Epithelial cell of esophagus (primary cell): ENCODE measurements at places on chromosomes 5 and 9.

GRCh38 chr5:94498199-94498598, 120.2 kb downstream of the KIAA0825 start:
- DNase-seq = peak; percentile 47

DNA sequence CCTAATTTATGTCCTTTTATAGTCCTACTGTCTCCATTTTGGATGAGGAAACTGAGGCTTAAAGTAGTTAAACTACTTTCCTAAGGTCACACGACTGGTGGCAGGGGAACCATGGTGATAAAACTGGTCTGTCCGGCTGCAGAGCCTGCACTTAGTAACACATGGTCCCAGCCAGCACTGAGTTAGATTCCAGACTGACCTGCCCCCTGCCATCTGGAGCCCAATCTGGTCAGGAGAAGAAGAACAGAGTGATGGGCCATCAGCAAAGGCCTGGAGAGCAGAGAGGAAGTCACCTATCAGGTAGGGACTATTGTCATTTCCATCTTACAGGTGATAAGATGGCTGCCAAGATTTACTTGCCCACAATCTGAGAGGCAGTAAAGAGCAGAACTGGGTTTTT, 86.6 kb upstream of the SLC25A48 start:
- no peak for DNase-seq

DNA sequence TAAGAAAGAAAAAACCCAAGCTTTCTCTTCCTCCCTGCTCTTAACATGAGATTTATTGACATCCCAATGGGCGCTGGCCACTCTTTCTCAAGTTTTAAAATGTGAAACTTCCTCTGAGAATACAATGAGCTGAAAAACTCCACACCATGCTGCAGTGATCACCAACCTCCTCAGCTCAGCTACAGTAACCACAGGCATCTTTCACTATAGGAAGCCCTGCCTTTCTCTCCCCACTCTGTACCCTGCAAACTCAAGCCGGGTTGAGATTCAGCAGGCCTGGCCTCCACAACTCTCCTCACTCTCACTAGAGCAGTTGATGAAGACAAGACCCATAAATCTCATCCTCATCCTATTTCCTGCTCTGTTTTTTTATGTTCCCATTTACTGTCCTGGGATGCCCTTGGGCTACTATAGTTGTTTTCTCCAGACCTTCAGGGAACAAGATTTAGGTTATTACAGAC, 48.3 kb downstream of the SH3TC2 start:
- no peak for DNase-seq

DNA sequence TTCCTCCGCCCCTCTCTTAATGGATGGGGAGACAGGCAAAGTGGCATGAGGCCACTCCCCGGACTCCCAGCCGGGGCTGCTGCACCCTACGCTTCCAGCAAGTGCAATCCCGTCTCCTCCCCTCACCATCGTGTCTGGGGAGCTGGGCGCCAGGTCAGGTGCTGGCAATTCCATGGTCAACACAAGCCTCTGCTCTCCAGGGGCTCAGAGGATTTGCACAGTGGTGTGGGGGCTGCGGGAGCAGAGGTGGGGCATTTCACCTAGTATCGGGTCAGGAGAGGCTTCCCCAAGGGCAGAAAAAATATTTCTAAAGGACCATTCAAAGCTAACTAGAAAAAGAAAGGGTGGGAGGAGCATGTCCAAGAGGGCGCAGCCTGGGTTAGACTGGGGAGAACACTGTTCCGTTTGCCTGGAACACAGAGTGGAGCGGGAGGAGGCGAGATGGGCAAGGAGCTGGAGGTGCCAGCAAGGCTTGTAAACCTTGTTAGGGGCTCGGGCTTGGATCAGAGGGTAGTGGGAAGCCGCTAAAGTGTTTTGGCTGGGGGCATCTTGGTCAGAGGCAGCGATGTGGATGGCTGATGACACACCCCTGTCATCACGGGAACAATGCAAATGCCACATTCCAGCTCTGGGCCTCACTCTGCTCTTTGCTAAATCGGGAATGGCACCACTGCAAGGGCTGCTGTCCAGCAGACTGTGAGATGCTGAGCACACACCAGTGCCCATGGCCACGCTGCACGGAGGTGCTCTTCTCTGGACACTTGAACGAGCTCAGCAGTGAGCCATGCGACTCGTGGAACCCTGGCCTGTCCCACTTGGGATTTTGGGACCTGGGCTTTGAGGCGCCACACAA, 191.7 kb downstream of the CDK5RAP2 start:
- no peak for DNase-seq

DNA sequence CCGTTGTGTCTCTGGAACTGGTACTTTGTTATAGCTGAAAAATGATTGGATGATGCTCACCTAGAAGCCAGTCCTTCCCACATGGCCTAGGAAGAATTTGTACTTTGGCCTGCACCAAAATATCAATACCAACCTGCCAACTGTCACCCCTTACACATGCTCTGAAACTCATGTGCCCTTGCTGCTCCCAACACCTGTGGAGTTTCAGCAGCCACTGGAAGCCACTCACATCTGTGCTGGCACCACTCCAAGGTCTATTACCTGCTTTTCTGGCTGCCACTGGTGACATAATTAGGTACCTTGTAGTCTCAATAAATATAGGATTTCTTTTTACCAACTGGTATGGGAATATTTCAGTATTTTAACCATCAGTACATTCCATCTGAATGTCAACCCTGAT, 363.6 kb downstream of the SH3GL2 start:
- no peak for DNase-seq
